ENCODE measurements at places on chromosomes 12 and 14. TPM values are rescaled to one million over a fixed set of nuclear protein-coding genes. Genes with fewer than 3 reads are reported as not detected.

The PLA2G1B gene
- not detected for total RNA-seq

The VDR gene
- total RNA-seq: 22.1 TPM

The PLXNC1 gene
- total RNA-seq: 1.0 TPM

The TTC7B gene
- total RNA-seq: 18.1 TPM

The PGF gene
- total RNA-seq: 42.3 TPM

DNA sequence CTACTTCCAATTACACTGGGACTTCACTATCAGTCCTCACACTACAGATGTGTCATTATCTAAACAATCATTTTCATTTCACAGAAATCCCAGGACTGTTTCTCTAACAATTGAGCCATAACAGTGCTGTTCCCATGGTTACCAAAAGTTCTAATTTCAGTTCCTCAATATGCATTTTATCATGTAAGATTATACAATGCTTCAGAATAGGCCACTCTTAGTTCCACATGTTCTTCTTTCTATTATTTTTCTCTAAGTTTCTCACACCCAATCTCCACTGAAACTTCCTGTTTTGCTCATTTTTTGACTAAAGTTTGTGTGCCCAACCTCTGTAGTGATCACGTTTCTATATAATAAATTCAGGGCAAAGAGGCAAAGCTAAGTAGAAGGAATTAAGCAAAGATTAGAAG, 185.8 kb downstream of the DUSP6 start:
- H3K4me1 ChIP-seq: peaks cover 6% of the 10 kb centered on the region
- no peak for DNase-seq
- H3K4me3 ChIP-seq: no peak overlapping the region
- H3K36me3 ChIP-seq: no peaks in the 10 kb centered on the region

DNA sequence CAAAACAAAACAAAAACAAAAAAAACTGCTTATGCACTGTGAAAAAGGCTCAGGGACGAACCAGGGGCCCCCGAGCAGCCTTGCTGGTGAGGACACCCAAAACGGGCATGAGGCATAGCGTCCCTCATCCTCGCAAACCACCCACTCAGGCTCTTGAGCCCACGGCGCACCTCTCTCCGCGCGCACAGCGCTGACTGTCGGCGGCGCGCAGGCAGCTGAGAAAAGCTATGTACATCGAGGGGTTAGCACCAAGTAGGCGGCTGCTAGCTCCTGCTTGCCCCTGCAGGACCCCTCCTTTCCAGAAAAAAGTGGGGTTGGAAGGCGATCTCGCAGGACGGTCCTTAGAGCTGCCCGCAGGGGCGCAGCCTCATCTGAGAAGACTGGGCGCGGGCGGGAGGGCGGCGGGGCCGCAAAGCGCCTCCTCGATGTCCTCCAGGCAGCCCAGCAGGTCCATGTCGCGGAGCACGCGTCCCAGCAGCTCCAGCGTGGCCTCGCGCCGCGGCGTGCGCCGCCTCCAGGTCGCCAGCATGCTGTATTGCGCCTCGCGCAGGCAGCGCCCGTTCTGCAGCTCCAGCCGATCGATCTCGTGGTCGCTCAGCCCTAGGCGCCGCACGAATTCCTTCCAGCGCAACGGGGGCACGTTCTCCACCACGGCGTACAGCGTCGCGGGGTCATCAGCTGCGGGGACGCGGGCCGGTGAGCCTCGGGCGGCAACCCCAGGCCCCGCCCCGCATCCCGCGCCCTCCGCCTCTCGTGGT, 12.8 kb downstream of the TNFRSF1A start:
- DNase-seq: no peak
- peaks cover 99% of the 10 kb centered on the region for H3K4me1 ChIP-seq
- no peaks in the 10 kb centered on the region for H3K27me3 ChIP-seq
- peak overlapping the region; percentile 84 for H3K27ac ChIP-seq
- peaks cover 52% of the 10 kb centered on the region for H3K36me3 ChIP-seq

- DNase-seq: no peak
- H3K4me3 ChIP-seq: no peak overlapping the region
- H3K27me3 ChIP-seq: no peaks in the 10 kb centered on the region
- H3K4me1 ChIP-seq: no peaks in the 10 kb centered on the region
- H3K27ac ChIP-seq: no peak overlapping the region
Measured at GRCh38 chr12:130053651-130054069, 108.6 kb upstream of the FZD10 start.

DNA sequence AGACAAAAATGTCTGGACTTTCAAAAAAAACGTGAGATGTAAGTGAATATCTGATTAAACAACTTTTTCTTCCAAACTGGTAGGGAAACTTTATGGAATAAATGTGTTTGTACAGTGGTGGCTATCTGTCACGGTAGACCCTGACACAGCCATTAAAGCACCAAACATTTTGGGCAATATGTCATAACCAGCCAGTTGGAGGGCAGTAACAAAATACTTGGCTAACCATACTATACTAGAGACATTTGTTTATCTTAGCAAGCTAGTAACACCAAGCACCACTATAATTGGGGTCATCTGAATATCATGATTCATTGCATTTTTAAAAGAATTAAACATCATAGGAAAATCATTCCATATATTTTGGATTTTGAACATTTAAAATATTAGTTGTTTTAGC, 6.0 kb upstream of the MYF6 start:
- H3K4me1 ChIP-seq: no peaks in the 10 kb centered on the region
- DNase-seq: no peak
- H3K27me3 ChIP-seq: no peaks in the 10 kb centered on the region
- H3K27ac ChIP-seq: no peak overlapping the region
- no peaks in the 10 kb centered on the region for H3K36me3 ChIP-seq

GRCh38 chr14:94761348-94761996, 8.4 kb downstream of the GSC start:
- no peak overlapping the region for H3K27ac ChIP-seq
- no peaks in the 10 kb centered on the region for H3K4me1 ChIP-seq
- no peak overlapping the region for H3K4me3 ChIP-seq
- peaks cover 11% of the 10 kb centered on the region for H3K27me3 ChIP-seq
- no peaks in the 10 kb centered on the region for H3K36me3 ChIP-seq
- no peak for DNase-seq
